ENCODE measurements at places on chromosomes 1 and 21.
A peak's percentile ranks its signal among the peaks of the same experiment; 100 is the strongest.

DNA sequence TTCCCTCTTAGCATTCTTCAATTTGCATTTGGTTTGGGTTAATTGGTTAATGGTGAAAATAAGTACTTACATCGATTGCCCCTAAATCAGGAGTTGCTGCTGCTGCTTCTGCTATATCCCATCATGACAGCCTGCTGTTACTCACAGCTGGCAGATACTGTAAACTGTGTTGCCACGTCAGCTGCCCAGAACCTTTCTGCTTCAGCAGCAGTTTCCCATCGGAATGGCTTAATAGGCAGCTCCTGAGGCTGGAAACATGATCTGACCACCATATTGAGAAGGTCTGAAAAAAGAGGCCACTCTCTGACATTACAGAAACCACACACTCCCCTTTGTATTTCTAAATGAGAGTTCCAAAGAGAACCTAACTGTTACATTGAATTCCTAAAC is 14.3 kb upstream of the SEC16B start:
- peak; percentile 42 for DNase-seq

DNA sequence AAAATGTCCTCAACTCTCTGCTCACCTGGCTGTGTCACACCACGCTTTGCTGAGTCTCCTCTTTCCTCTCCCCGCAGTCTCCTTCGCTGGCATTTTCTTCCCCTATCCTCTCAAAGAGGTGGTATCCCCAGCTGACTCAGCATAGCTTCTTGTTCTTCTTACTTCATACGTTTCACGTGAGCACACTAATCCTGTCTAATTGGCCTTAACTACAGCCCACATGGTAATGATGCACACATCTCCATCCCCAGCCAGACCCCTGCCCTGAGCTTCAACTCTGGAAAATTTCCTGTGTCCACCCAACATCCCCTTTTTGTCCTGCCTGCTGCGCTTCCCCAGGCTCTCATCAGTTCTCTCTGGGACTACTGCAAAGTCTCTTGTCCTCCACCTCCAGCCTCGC is 169.8 kb downstream of the TTLL7 start:
- no peak for DNase-seq

GRCh38 chr1:186442651-186443375 is 18.1 kb downstream of the PDC start:
- DNase-seq, result no peak

DNA sequence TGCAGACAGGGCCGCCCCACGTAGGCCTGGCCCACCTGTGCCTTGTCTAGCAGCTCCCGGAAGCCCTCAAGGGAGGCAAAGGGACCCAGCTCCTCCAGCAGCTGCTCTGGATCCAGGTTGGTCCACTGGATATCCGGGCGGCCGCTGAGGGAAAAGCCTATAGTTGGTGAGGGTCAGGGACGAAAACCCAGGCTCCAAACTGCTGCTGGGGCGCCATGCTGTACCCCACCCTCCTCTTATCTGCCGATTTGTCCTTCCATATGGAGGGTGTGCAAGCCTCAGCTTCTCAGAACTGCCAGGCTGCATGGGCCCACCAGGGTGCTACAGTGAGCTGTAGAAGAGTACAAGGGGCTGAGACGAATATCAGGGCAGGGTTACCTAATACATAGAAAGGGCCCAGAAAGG is 12.2 kb downstream of the PTCH2 start:
- DNase-seq, result no peak

DNA sequence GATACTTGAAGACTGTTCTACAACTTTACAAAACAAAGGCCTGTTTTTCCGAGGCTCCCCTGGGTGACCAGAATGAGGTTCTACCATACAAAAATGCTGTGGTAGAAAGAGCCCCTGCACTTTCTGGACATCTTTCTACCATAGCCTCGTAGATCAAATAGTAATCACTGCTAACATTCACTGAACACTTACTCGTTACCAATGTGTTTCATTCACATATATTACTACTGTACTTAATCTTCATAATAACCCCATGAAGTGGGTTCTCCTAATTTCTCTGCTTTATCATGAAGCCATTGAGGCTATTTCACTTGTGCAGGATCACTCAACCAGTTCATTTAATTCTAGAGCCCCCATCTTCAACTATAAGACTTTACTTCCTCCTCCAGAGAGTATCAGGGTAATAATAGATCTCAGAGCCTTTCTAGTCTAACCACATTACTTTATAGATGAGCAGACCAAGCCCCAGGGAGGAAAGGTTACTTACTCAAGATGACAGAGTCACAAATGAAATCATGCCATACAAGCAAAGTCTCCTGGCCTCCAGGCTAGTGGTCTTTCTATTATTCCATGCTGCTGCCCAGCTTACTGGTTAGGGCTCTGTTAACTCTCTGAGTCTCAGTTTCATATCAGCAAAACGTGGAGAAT is 46.7 kb upstream of the OSBPL9 start:
- DNase-seq, result no peak

DNA sequence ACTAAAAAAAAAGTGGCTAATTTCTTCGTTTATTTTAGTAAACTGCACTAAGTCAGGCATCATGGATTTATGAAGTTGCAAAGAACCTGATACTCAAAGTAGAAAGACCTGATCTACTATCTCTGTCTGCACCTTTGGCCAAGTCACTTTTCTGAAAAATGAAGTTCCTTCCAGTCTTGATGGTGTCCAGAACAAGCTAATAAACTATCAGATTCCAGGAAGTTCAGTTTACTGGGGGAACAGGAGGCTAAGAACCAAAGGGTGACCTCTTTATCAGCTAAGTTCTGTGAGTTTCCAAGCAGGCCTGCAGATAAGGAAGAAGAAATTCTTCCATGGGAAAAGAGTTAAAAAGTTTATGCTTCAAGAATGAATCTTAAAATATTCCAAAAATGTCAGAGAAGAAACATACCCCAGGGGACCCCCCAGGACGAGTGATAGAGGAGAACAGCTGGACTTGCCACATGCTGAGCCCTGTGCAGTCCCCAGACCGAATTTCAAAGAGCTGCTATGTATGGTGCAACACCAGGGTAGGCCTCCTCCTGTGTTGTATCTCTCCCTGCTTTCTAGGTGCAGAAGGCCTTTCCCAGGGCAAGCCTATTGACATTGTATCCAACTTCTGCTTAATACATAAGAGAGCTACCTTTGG is 72.8 kb upstream of the FGGY start:
- DNase-seq, result no peak

DNA sequence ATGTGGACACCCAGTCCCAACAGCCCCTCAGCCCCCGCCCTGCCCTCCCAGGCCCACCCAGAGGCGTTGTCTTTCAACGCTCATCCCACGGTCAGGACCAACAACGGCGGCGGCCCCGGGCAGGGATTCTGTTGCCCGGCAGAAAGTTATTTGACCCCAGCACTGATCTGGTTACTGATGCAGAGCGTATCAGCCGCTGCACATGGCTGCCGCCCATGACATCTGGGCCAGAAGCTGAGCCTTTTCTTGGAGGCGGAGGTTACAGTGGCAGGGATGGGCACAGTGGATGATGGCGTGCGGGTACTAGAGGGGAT is 127.1 kb upstream of the ARHGEF16 start:
- DNase-seq, result no peak

DNA sequence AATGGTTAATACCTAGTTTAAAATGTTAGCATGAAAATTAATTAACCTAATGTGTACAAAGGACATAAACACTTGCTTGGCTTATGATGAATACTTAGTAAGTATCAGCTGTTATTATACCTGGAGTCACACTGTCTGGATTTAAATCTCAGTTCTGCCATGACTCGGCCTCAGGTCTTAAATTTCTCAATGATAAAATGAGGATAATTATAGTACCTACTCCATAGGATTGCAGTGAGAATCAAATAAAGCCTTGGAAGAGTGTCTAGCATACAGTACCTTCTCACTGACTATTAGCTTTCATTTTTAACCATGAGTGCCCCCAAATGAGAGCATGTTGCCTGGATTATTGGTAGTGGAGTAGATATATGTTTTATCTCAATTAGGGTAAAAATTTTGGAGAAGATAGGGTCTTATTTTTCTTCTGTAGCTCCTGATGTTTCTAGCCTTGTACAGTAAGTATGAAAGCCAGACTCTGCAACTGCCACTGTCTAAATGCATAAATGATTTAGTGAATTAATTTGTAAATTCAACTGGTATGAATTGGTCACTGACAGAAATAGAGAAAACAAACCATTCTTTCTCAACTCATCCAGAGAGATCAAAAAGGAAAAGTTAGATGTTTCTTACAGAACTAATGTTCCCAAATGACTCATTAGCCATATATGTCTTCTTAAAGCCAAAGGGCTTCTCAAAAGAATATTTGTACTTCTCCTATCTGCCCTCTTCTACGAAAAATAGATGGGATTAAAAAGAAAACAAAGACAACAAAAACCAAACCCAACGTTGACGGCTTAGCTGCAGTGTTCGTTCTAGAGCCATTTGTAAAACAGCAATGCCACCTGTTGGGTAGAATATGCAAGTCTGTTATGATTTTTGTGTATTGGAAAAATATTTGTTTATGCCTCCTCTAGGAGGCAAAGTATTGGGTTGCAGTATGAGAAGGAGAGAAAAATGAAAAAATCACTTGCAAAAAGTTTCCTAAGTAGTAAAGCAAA is 53.8 kb upstream of the MROH9 start:
- DNase-seq, result no peak

- DNase-seq, result no peak
Measured at GRCh38 chr1:9121496-9122409, 7.1 kb downstream of the GPR157 start.

DNA sequence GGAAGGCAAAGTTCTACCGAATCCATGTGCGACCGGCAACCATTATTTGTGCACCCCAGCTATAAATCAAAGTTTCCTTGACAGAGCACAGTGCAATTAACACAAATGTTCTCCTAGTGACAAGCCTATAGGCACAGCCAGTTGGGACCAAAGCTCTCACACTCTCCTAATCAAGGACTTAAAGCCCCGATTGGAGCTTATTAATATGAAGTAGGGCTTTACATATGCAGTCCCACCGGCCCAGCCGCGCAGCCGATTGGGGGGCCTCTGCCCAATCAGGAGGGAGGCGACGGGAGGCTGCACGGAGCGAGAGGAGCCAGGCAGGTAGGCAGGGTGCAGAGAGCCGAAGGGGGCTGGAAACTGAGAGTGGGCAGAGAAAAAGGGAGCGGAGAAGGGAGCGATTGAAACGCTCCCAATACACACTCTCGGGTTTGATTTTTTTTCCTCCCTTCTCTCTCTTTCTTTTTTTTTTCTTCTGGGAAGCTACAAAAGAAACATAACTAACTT is at the start of gene ESRRG:
ESRRG (minus strand) TSS at position 156 of the 507 bp plus-strand sequence; CDS start at position 26, 130 bp downstream.
- peak; percentile 5 for DNase-seq

- no peak for DNase-seq
Measured at GRCh38 chr1:11541236-11541635, 62.3 kb downstream of the DISP3 start.

DNA sequence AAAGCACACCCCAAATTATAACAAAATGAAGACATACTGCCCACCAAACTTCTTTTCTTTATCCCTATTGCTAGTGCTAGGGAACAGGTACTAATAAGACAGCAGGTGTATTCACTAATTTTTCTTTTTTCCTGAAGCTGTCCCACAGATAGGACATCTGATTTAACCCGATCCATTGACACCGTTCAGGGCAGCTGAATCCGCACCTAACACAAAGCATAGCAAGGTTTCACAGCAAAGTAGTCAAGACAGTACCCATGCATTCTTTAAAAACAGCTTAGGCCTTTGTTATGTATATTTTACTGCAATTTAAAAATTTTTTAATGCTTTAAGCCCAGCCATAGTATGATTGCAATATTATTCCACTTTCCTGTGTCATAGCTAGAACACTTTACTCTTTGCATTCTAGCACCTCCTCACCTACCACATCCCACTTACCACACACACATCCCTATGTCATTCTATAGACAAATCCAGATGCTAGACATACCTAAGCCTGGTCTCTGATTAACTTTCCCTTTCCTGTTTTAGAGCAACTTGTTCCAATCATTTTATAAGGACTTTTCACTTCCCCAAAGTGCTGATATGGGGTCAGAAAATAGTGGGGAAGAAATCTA is 40.4 kb downstream of the GATAD2B start:
- DNase-seq, result no peak

- no peak for DNase-seq
Measured at GRCh38 chr1:107664982-107665925, 299.7 kb downstream of the VAV3 start.

GRCh38 chr21:26684889-26685288 is 111.8 kb upstream of the CYYR1 start:
- peak; percentile 13 for DNase-seq

GRCh38 chr1:20705203-20705755 is 12.5 kb downstream of the KIF17 start:
- no peak for DNase-seq

GRCh38 chr1:46809904-46810303 is 11.1 kb downstream of the CYP4B1 start:
- DNase-seq, result no peak

DNA sequence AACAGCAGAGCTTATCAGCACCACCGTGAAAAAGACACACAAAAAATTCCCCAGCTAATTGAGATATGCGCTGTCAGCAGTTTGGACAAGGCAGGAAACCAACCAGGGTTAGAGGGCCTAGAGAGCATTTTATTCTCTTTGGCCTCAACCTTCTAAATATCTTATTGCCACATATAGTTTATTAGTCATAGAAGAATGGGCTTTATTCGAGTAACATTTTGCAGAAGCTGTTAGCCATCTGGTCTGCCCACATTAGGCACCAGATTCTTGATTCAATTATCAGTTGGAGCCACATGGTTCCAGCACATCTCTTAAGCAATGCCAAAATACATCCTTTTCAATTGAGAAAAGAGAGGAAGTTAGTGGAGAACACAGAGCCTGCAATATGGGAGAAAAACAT is 109.9 kb upstream of the CXADR start:
- no peak for DNase-seq

DNA sequence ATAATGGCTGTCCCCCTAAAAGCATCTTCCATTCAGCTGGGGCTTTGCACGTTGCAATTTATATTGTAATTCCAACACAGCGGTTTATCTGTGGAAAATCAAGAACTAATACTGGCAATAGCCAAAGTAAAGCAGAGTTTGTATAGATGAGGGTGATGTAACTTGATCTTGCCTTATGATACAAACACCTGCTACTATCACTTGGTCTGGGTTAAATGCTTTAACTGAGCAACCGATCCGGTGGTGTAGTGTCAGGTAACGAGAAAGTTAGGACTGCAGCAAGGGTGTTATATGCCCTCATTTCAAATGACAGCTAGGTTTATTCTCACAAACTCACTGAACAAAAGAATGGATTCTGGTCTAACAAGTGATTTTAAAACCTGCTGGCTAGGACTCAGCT is 47.3 kb upstream of the PLPPR4 start:
- no peak for DNase-seq

DNA sequence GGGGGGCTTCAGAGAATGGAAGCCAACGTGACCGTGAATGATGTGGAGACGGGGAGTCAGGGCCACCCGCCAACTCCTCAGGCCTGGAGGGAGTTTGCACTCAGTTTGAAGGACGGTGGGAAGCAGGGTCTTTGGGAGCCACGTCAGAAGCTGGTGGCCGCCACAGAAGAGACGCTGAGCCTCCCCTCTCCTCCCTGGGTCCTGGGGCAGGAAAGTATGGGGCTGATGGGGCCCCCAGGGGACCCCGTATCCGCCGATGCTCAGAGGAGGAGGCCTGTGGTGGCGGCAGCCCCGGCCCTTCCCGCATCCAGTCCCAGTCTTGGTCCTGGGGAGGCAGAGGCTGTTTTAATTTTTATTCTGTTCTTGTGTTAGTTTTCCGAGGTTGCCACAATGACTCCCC is 188.6 kb upstream of the C1orf174 start:
- no peak for DNase-seq

GRCh38 chr21:31370893-31371544 is 27.0 kb upstream of the TIAM1 start:
- no peak for DNase-seq
